ENCODE measurements at places on chromosomes 16 and 17.

- DNase-seq: no peak
Observed at GRCh38 chr16:85936816-85937215, 37.9 kb downstream of the IRF8 start.

DNA sequence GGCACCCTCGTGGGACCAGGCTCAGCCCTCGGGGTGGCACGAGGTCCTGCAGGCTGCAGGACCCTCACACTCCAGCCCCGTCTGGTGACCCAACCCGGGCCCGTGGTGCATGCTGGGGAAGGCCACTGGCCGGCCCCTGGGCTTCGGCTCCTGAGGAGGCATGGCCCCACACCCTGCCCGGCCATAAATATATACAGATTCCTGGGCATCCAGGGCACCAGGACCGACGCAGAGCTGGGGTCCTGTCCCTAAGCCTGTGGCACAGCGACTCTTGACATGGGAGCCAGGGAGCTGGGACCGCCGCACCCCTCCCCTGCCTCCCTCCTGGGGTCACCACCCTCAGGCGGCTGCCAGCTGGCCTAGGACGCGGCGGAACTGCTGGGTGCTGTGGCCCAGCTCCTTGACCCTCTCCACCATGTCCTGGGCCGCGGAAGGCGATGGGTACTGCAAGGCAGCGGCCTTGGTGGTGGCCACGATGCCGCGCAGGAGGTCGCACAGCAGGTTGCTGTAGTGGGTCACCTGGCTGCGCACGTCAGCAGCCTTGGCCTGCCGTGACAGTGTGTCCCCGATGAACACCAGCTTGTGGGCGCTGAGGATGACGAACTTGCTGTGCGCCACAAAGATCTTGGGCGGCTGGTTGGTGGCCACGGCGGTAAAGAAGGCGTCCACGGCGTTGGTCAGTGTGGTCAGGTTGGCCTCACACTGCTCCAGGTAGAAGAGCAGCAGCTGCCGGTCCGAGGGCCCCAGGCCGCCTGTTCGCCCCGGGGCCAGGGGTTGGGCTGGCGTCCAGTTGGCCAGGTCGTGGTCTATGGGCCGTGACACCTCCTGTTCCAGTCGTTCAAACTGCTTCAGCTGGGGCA is 10.6 kb downstream of the CTRB1 start:
- no peak for DNase-seq

GRCh38 chr17:4712526-4712925 is 2.1 kb downstream of the ARRB2 start:
- no peak for DNase-seq

DNA sequence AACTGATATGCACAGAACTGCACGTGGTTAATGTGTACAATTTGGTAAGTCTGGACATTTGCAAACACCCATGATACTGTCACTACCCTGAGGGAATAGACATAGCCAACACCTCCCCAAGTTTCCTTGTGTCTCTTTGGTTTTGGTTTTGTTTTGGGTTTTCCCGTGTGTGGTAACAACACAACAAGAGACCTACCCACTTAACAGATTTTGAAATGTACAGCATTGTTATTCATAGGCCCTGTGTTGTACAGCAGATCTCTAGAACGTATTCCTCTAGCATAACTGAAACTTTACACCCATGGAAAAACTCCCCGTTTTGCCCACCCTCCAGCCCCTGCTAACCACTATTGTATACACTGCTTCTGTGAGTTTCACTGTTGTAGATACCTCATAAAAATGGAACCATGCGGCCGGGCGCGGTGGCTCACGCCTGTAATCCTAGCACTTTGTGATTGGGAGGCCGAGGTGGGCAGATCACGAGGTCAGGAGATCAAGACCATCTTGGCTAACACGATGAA is 76.3 kb upstream of the TBC1D3K start:
- no peak for DNase-seq

Data from hindlimb muscle (tissue), 1 donor.